ENCODE measurements at places on chromosomes 3 and 15. TPM values are rescaled to one million over a fixed set of nuclear protein-coding genes. Genes with fewer than 3 reads are reported as not detected.

SLC22A14 gene
- not detected for total RNA-seq

NEK10 gene
- total RNA-seq = 2.4 TPM

DHFR2 gene
- total RNA-seq = 4.1 TPM

RBPMS2 gene
- 7.5 TPM for total RNA-seq

OIP5 gene
- total RNA-seq = 0.38 TPM

ECE2 gene
- not detected for total RNA-seq

FBXW12 gene
- not detected for total RNA-seq

GNAT1 gene
- total RNA-seq = 0.08 TPM

GCNT3 gene
- total RNA-seq = 0.30 TPM

SATB1 gene
- 12.0 TPM for total RNA-seq

TIMP4 gene
- total RNA-seq = 0.53 TPM

ACSBG1 gene
- total RNA-seq = not detected

CYP8B1 gene
- total RNA-seq = 425 TPM

CCR2 gene
- 0.33 TPM for total RNA-seq

SLC35G2 gene
- total RNA-seq = 0.70 TPM

ATP10A gene
- 0.50 TPM for total RNA-seq

All from left lobe of liver (tissue), 2 donors.